Sigmoid colon (tissue), 7 donors: ENCODE measurements at places on chromosomes 5 and 9. TPM values are rescaled to one million over a fixed set of nuclear protein-coding genes. Genes with fewer than 3 reads are reported as not detected.

Gene COL5A1
- 24.2 TPM for total RNA-seq

Gene IRX1
- not detected for total RNA-seq

Gene GABBR2
- not detected for total RNA-seq

Gene AGXT2
- not detected for total RNA-seq

Gene DMRTA1
- 1.2 TPM for total RNA-seq

Gene CDX1
- not detected for total RNA-seq

Gene TMEM203
- total RNA-seq = 33.2 TPM

Gene DCAF12
- total RNA-seq = 14.3 TPM

Gene DMRT2
- total RNA-seq = 0.36 TPM

Gene ARID3C
- total RNA-seq = not detected
